ENCODE measurements at places on chromosomes 6 and 20.
A peak's percentile ranks its signal among the peaks of the same experiment; 100 is the strongest.

DNA sequence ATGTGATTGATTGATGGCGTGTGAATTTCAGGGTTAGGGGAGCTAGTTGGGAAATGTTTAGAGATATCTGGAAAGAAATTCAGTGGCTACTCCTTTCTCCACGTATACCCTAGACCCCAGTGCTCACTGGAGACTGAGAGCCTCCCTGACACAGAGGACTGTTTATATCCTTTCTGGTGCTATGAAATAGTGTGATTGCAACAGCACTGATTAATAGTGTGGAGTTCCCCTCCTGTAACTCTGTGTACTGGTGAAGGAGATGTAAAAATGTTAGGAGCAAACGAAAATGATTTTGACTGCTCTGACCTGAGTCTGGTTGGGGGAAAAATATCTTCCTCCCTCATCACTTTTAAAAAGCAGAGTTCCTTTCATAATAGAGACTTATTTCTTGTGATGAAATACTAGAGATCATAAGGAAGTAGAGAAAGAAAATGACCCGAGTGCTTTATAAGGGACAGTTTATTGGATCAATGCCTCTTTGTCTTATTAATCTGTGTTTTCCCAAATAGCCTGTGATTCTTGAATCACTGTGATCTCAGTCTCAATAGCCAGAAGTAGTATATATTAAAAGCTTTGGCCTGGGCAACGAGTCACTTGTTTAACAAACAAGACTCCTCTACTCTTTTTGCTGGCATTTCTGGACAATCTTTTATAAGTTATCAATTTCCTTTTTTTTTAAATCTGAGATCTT lies 92.3 kb downstream of the RNF182 start:
- no peak for DNase-seq

DNA sequence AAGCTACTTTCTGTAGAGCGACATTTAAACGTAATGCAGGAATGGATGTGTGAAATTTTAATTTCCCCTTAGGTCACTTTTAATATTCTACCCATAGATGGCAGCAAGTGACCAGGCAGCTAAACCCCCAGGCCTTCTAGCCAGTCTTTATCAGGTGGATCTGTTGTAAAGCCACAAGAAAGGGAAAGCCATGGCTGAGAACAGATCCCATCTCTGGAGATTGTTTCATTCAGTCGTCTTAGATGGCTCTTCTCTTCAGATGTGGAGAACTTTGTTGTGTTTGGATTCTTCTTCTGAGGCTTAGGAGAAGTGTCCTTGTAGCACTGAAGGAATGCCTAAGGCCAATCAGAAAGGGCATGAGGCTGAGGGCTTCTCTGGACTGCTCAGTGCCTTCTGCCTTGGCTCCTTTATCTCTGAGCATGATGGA lies 15.8 kb upstream of the RNF182 start:
- peak; percentile 74 for DNase-seq

DNA sequence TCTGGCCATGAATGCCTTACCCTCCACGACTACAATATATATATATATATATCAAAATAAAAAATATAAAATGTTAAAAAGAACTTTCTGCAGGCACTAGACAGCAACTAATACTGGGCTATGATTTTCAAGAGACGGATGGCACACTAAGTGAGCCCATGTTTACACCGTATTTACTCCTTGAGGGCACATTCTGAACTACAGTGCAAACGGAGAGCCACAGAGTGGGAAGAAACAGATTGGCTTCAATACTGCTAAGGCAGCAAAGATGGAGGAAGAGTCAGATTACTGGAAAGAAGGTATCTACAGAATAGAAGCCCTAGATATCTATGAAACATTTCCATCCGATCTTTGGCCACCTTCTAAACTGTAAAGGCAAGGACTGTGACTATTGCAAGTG lies 330.3 kb downstream of the HTR1B start:
- no peak for DNase-seq

GRCh38 chr6:145891565-145891964 lies 72.6 kb downstream of the SHPRH start:
- no peak for DNase-seq

GRCh38 chr6:118893064-118893806 lies 717 bp upstream of the ASF1A start:
- no peak for DNase-seq

All from germinal center (tissue), 1 donor.